ENCODE measurements at places on chromosomes 16 and 17. TPM values are rescaled to one million over a fixed set of nuclear protein-coding genes. Genes with fewer than 3 reads are reported as not detected.

DNA sequence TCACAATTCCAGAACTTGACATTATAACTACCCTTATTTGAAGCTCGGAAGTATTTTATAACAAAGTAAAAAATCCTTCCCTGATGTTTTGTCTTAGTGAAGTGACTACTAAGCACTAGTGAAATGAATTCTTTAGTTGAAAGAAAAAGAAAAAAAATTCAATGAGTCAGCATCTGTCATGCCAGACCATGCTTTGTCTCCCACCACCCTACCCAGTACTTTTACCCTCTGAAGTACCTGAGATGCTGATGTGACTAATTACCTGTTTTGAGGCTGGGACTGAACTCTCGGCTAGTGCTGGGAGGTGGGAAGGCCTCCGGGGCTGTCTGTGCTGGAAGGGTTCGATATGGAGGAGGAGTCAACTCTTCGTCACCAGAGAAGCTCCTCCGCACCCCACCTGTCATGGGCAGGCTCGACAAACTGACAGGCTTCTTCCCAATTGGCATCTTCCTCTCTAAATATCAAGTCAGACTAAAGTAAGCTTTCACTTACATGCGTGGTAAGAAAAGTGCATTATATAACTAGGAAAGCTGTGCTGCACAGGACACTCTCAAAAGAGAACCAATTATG is 19.6 kb downstream of the NME2 start:
- no peak for DNase-seq

DNA sequence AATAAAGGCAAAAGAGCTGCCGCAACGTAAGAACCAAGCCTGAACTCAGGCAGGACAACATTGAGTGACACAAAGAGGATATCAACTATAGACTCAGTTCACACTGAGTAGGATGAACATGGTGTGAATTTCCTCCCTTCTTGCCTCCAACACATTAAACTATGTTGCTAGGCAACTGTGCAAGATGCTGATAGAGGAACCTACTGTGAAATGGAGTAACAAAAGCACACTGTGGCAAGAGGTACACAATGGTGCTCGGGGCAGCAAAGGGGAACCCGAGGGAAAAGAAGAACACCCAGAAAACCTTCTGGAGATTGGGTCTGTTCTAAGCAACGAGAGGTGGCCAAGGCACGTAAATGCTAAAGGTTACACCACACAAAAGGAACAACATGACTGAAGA is 34.1 kb downstream of the GRB2 start:
- no peak for DNase-seq

DNA sequence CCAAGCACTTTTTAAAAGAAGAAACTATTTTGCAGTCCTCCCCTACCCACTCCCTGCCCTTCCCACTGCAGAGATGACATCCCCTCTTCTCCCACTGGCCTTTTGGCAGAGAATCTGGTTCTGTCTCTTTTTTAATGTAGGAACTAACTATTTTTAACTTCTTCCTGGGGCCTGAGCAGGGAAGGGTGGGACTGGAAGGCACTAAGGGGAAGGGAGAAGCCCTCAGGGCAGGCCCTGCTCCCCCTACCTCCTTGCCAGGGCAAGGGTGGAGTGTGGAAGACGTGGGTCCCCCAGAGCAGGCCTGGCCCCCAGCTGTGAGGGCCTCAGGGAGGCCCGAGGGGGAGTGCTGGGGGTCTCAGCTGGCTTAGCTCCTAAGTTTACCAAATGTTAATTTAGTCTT is 19.5 kb downstream of the UNC13D start:
- DNase-seq, result no peak

GRCh38 chr16:6356911-6357310 is 975.7 kb upstream of the RBFOX1 start:
- no peak for DNase-seq

GRCh38 chr16:52812678-52813556 is 239.8 kb downstream of the CHD9NB start:
- DNase-seq, result no peak

- no peak for DNase-seq
These were observed 58.0 kb downstream of the ASIC2 start for GRCh38 chr17:33234930-33235685.

DNA sequence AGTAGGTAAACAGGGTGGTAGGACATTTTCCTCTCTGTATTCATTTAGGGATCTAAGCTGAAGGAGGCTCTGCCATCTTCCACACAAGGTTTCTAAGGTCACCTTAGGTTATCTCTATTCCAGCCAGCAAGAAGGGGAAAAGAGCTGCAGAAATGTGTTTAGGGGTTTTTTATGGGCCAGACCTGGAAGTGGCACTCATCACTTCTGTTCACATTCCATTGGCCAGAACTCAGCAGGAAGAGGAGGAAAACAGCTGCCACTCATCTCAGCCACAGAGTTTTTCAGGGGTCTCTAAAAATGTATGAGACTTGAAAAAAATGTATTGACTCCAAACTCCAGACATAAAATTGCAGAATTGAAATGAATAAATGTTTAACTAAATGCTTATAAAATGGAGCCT is 65.8 kb downstream of the FTO start:
- DNase-seq, result no peak

- no peak for DNase-seq
These were observed 21.1 kb upstream of the KRT24 start for GRCh38 chr17:40724656-40725055.

GRCh38 chr17:38604479-38605403 is 1.0 kb downstream of the SRCIN1 start:
- DNase-seq, result no peak

- DNase-seq, result no peak
These were observed 6.4 kb downstream of the FLII start for GRCh38 chr17:18252160-18252559.

DNA sequence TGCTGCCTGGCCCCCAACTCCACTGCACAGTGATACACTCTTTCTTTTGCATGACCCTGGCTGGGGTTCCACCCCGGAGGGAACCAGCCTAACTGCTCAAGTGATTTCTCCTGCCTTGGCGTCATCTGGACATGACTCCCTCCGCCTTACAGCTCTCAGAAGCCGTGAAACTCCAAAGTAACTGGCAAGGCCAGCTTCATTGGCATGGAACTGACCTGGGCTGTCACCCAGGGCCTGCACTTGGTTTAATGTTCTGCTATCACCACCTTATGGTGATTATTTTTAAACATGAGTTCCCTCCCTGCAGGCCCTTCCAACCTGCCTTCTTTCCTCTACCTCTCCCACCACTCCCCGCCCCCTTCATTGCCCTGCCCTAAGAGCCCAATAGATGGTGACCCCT is 139.7 kb upstream of the CDH5 start:
- DNase-seq, result no peak

DNA sequence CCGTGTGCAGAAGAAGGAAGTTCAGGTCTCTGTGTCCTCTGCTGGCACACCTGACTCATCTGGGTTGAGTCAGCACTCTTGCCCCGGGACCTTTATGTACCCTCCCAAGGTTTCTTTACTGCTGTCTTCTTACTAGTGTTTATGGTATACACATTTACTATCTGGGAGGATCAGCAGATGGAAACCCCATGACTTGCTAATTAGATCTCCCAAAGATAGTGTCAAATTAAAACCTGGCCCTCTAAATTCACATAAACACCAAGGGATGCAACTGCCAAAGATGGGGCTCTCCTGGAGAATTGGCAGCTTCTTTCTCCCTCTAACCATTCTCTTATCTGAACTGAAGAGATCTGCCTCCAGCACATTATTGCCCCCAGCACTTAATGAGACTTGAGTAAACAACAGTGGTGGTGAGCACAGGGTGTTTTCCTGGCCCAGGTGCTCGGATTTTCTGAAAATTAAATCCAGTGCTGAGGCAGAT is 718.1 kb upstream of the SOX9 start:
- no peak for DNase-seq

- no peak for DNase-seq
These were observed 15.7 kb downstream of the BCAR1 start for GRCh38 chr16:75235721-75236193.

DNA sequence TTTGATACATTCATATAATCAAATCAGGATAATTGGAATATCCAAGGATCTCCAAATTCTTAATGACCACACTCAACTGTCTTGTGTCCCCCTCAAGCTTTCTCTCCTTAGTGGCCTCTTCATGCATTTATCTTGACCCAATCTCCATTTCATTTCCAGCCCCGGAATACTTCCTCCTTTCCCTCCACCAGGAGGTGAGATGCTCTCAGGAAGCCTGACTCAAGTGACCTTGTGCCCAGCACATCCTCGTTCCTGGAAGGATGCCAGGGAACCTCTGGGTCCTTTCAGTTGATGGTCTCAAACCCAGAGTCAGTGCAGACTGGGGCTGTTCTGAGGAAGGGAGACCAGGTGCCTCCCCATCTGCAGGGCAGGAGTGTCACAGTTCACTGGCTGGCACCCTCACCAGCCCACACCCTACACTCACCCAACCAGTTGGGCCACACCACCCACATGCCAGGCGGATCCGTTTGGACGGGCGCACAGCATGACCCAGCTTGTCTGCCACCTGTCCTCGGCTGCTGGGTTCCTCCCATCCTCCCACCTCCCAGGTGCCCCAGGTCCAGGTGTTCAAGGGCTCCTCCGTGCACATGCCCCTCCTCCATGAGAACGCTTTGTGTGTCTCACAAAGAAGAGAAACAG is 14.0 kb upstream of the EMP2 start:
- no peak for DNase-seq

DNA sequence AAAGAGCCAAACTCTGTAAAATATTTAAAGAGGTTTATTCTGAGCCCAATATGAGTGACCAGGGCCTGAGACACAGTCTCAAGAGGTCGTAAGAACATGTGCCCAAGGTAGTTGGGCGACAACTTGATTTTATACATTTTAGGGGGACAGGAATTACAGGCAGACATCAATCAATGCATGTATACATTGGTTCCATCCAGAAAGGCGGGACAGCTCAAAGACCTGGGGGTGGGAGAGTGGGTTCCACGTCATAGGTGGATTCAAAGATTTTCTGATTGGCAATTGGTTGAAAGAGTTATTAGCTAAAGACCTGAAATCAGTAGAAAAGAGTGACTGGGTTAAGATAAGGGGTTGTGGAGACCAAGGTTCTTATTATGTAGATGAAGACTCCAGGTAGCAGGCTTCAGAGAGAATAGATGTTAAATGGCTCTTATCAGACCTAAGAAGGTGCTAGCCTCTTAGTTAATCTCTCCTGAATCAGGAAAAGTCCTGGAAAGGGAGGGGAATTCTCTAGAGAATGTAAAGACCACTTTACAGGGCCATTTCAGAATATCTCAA is 32.4 kb downstream of the HSBP1 start:
- DNase-seq, result no peak

DNA sequence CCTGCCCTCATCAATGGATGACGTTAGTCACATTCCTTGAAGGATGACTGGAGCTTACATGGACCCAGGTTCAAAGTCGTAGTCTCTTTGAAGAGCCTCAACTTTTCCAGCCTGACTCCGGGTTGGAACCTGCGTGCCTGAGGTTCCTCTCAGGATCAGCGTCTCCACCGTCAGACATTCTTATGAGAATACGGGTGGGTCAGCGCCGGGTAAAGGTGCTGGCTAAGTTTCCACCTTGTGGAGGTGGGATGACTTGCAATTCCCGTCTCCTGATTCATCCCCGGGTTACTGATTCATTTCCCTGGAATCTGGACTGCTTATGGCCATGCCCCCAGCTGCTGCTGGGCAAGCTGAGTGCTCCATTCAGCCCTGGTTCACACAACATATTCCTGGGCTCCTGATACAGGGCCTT is 38.9 kb upstream of the CMIP start:
- DNase-seq, result no peak

- no peak for DNase-seq
These were observed 70.9 kb upstream of the GSE1 start for GRCh38 chr16:85541980-85542900.

GRCh38 chr17:43176119-43176570 is 5.1 kb downstream of the NBR1 start:
- DNase-seq, result no peak

GRCh38 chr17:12907477-12907876 is 110.3 kb downstream of the ELAC2 start:
- DNase-seq, result no peak

- DNase-seq, result no peak
These were observed 6.1 kb downstream of the DHODH start for GRCh38 chr16:72014675-72015074.

DNA sequence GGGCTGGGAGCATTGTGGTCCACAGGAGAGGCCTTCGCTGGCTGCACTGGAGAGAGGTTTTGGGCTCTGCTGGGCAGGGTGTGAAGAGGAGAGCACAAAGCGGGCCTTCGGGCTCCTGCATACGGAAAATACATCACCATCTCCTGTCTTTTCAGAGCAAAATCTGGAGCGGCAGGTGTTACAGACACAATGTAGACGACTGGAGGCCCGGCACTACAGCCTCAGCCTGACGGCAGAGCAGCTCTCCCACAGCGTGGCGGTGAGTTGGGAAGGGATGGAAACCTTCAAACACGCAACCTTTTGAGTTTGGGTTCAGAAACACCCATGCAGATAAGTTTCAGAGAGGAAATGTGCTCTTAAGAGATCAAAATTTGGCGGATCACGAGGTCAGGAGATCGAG is 17.9 kb downstream of the GINS2 start:
- DNase-seq, result no peak

- no peak for DNase-seq
These were observed 30.4 kb downstream of the CFDP1 start for GRCh38 chr16:75402821-75403475.

GRCh38 chr16:259226-259625 is 16.5 kb downstream of the RGS11 start:
- no peak for DNase-seq

- DNase-seq, result no peak
These were observed 211.0 kb upstream of the IRX5 start for GRCh38 chr16:54719624-54720023.

DNA sequence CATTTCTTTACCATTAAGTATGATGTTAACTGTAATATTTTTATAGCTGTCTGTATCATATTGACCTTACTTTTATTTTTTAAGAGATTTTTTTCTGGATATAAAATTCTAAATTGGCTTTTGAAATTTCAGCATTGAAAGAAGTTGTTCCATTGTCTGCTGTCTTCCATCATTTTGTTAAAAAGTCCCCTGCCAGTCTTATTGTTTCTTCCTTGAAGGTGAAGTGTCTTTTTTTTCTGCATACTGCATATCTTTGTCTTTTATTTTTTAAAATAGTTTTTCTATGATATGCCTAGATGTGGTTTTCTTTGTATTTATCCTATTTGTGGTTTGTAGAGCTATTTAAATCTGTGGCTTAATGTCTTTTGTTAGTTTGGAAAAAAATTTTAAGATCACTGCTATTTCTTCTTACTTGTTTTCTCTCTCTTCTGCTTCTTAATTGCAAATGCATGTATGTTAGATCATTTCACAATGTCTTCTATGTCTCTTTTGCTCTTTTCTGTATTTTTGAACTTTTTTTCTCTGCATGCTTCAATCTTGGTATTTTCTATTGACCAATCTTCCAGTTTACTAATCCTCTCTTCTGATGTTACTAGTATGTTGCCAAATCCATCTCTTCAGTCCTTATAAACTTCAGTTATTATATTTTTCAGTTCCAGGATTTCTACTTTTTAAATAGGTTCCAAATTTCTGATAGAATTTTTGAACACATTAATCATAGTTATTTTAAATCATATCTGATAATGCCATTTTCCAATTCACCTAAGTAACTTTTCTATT is 20.2 kb downstream of the IL21R start:
- no peak for DNase-seq

- no peak for DNase-seq
These were observed 15.6 kb upstream of the AURKB start for GRCh38 chr17:8225813-8226535.

- DNase-seq, result no peak
These were observed 349 bp upstream of the SLC6A2 start for GRCh38 chr16:55655381-55655896.

Gene OSGIN1
- total RNA-seq, result 0.38 TPM

Gene KRTAP9-8
- not detected for total RNA-seq

Gene PPP1R1B
- not detected for total RNA-seq

Gene RUSF1
- total RNA-seq, result 42.1 TPM

Gene MCRIP1
- 104 TPM for total RNA-seq

Gene ANKFN1
- not detected for total RNA-seq

Gene THOC6
- 58.8 TPM for total RNA-seq

Gene TNFSF12
- 54.9 TPM for total RNA-seq

Gene PERCC1
- 1.2 TPM for total RNA-seq
